T1000 (cell line): ENCODE measurements at places on chromosomes 1 and 21.

DNA sequence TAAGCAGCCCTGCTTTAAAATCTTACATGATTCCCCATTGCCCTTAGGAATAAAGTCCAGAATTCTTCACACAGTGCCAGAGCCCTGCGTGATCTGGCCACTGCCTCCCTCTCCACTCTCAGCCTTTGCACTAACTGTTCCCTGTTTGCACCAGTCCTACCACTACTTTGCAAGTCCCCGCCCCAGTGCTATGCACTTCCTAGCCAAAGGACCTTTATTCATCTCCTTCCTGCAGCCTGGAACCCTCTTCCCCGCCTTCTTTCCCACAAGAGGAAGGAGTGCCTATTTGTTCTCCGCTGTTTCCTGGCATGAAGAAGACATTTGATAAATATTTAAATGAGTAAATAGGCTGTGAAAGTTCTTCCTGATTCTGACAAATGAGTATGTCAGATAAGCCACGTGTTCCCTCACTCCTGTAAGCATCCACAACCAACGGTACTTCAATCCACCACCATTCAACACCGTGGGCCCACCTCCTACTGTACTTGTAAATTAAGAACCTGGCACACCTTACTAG is 23.9 kb downstream of the CAPN8 start:
- no peak for DNase-seq

DNA sequence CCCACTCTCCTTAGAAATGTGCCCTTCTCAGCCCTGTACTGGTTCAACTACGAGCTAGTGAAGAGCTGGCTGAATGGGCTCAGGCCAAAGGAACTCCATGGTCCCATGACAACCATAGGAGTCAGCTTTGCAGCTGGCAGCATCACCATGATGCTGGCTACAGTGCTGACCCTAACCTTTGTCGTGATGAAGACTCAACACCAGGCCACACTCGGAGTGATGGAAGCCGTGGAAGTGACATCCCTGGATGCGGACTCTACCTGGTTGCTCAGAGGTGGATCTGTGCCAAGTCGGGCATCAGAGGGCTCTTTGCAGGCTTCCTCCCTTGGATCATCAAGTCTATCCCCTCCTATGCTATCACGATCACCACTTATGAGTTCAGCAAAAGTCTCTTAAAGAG is 11.6 kb downstream of the KDM5B start:
- DNase-seq = no peak

- DNase-seq = no peak
Measured at GRCh38 chr1:41239988-41240610, 2.0 kb downstream of the SCMH1 start.

DNA sequence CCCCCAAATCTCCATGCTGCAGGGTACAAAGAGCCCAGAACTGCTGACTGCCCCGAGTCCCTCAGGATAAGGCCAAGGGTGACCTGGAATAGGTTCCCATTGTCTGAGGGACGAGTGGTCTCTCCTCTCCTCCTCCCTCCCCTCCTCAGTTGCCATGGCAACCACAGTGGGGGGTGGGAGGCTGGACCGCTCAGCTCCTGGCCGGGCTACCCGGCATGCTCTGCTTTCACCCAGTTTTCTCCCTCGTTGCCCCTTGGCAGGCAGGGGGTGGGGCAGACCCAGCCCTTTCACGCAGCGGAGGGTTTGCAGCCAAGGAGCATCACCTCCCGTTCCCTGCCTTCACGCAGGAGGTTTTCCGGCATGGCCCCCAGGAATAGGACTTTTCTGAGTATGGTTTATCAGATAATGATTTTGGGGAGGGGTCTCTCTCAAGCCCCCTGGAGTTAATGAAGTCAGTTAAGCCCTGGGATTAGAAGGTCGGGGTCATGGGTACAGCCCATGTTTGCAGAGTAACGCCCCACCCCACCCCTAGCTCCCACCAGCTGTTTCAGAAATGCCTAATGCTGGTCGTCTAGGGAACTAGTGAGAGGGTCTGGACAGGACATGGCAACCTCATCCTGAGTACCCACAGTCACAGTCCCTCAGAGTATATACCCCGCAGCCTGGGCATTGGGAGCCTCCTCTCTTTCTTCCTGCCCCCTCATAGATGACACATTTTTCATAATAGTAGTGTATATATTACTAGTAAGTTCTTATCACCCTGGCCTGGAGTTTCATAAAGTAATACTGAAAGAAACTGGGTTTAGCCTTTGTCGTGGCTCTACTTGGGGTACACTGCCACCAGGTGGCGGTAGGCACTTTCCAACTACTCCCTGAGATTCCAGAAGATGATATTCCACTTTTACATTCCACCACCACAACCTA is 20.7 kb downstream of the C1QB start:
- no peak for DNase-seq

DNA sequence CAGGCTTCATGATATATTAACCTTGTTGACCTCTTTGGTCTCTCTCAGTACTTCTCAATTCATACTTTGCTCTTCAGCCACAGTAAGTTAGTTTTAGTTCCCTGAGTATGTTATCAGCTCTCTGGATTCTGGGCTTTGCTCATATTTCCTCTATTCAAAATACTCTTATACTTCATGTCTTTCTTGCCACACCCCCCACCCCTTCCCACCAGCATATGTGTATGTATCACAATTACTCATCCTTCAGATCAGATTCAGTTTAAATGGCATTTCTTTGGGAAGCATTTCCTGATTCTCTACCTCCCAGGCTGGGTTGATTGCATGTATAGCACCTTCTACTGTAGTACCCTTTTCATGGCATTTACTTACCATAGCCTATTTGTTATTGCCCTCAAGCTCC is 28.3 kb downstream of the SLC30A7 start:
- DNase-seq = no peak

GRCh38 chr1:177092001-177092400 is 72.5 kb downstream of the ASTN1 start:
- DNase-seq = no peak

- no peak for DNase-seq
Measured at GRCh38 chr1:160353223-160353622, 10.0 kb downstream of the NCSTN start.
